ENCODE measurements at places on chromosomes 1 and 21. TPM values are rescaled to one million over a fixed set of nuclear protein-coding genes. Genes with fewer than 3 reads are reported as not detected.

GRCh38 chr1:20732071-20732587 is 374 bp downstream of the SH2D5 start:
- DNase-seq = peak; percentile 83

DNA sequence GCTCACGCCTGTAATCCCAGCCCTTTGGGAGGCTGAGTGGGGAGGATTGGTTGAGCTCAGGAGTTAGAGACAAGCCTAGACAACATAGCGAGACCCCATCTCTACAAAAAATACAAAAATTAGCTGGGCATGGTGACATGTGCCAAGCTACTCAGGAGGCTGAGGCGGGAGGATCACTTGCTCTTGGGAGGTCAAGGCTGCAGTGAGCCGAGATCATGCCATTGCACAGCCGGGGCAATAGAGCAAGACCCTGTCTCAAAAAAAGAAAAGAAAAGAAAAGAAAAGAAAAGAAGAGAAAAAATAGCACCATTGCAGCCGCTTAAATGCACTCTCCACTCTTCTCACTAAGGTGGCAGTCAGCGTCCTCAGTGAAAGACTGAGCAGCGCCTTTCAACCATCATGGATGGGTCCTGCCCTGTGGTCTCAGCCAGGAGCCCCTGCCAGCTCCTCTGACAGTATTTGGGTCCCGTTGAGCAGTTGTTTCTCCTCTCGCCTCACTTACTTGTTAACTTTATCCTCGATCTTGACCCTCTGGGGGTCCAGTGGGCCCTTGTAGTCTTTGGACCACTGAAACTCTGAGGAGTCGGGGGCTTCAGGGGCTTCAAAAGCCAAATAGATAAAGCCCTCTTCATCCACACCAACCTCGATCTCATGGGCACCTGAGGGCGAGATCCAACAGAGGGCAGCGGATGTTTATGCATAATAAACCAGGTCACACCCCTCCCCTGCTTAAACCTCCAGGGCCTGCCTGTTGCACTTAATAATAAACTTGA is 36.9 kb downstream of the MYOM3 start:
- DNase-seq = no peak

The HUNK gene
- polyA plus RNA-seq = 0.32 TPM

GRCh38 chr1:66366634-66367033 is 167.3 kb upstream of the SGIP1 start:
- no peak for DNase-seq

The LCE1B gene
- not detected for polyA plus RNA-seq
